Uterus (tissue), 4 donors: ENCODE measurements at places on chromosomes 2 and 18. TPM values are rescaled to one million over a fixed set of nuclear protein-coding genes. Genes with fewer than 3 reads are reported as not detected.

DNA sequence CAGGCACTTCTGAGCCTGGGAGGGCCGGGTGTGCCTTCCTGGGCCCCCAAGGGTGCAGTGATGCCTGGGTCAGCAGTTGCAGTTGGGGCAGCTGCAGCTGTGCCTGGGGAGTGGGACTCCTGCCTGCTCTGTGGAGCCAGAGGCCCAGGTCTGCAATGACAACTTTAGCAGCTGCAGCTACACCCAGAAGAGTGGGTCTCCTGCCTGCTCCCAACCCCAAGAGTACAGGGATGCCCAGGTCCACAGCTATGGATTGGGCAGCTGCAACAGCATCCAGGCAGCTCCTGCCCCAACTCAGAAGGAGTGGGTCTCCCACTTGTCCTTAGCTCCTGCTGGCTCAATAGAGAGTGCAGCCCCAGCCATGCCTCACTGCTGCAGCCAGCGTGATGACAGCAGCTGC, 73.0 kb upstream of the ST3GAL5 start:
- no peak overlapping the region for H3K4me3 ChIP-seq
- DNase-seq = no peak
- H3K27me3 ChIP-seq = no peaks in the 10 kb centered on the region

GRCh38 chr2:18301421-18302139, 258.9 kb downstream of the RDH14 start:
- H3K4me1 ChIP-seq = no peaks in the 10 kb centered on the region
- no peak for DNase-seq
- no peak overlapping the region for H3K27ac ChIP-seq
- H3K36me3 ChIP-seq = no peaks in the 10 kb centered on the region
- no peaks in the 10 kb centered on the region for H3K27me3 ChIP-seq
- no peak overlapping the region for H3K4me3 ChIP-seq

DNA sequence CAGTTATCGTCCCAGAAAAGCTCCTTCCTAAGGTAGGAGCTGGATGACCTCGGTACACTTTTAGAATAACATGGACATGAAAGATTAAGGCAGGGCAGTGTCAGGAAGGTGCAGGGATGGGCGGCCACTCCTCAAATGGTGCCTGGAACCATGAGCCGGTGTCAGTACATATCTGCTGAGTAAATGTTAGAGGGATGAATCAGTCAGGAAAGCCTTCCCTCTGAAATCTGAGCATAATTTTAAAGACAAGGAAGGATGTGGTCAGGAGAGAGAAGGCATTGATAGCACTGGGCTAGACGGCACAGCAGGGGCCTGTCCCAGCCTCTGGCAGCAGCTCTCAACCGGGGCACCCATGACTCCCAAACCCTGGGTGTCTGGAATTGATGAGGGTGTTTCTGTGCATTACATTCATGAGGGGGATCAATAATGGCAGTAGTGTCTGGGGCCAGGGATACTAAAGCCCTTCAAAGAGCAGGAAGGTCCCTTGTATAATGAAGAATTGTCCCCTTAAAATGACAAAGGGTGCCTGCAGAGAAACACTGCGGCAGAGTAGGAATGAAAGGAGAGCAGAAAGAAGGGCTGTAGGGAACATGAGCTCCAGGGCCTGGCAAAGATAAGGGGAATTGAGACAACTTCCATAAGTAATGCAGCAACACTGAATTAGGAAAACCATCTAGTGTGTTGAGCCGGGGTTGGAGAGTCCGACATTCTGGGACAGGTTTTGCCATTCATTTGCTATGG, 162.3 kb upstream of the REV1 start:
- no peaks in the 10 kb centered on the region for H3K4me1 ChIP-seq
- DNase-seq = no peak
- no peaks in the 10 kb centered on the region for H3K27me3 ChIP-seq
- no peak overlapping the region for H3K4me3 ChIP-seq
- H3K36me3 ChIP-seq = no peaks in the 10 kb centered on the region

DNA sequence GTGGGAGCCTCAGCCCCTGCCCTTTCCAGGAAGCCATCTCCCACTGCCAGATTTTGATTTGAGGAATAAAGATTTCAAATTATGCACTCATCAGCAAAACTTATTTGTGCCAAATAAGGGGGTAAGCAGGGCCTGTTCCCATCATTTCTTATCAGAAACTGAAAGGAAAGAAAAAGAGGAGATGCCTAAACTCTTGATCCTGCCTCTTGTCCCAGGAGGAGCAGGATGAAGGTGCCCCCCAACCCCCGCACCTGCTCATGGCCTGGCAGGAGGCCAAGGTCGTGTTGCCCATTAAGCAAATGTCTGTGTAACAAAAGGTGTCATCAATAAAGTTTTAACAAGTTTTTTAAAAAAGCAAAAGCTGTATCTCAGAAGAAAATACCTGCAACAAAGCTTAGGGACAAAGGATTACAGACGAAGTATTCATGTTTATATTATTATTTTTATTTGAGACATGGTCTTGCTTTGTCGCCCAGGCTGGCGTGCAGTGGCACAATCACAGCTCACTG, 80.0 kb downstream of the INPP5D start:
- H3K4me1 ChIP-seq = no peaks in the 10 kb centered on the region
- no peak overlapping the region for H3K27ac ChIP-seq
- H3K27me3 ChIP-seq = no peaks in the 10 kb centered on the region
- H3K36me3 ChIP-seq = no peaks in the 10 kb centered on the region

GRCh38 chr2:238821391-238821790, 26.5 kb upstream of the TWIST2 start:
- H3K36me3 ChIP-seq = no peaks in the 10 kb centered on the region
- peak overlapping the region; percentile 82 for H3K27ac ChIP-seq
- peak; percentile 81 for DNase-seq
- H3K27me3 ChIP-seq = peaks cover 4% of the 10 kb centered on the region
- H3K4me3 ChIP-seq = no peak overlapping the region

DNA sequence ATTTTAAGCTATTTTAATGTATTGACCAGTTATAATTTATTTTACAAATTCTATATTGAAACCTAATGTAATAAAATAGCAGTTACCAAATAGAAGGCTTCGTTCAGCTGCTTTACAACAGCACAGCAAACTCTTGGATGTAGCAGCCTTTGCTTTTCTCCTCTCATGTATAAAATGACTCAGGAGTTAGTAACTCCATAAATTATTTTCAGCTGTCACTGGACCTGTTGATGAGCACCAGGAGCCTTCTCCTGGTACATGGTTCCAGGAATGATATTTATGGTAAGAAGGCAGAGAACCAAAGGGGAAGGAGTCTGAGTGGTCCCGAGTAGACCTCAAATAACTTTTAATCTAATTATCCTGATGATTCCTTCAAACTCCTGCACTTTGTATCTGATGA, 256.4 kb upstream of the NETO1 start:
- no peak overlapping the region for H3K27ac ChIP-seq
- H3K27me3 ChIP-seq = no peaks in the 10 kb centered on the region
- no peak overlapping the region for H3K4me3 ChIP-seq
- no peaks in the 10 kb centered on the region for H3K36me3 ChIP-seq
- DNase-seq = no peak

DNA sequence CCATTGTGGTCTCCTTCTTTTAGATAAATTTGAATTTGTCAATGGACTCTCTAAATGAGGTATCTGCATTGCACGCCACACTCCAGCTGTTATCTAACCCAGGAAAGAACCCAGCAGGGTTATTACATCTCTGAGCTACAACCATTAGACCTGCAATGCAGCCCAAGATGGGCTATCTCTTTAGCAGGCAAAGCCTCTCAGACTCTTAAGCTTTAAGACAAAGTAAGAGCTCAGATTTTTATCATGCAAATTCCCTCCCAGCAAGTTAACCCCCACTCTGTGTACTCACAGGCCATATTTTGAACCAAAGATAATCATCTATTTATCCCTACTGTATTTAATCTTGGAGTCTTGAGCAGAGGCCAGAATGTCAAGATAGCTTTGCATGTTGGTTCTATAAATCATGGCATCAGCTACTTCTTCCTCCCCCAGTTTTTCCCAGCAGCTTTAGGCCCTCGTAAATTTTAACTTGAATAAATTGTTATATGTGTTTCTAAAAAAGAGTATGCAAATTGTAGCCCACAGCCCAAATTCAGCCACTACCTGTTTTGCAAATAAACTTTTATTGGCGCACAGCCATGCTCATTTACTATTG, 273.7 kb upstream of the PKDCC start:
- H3K4me1 ChIP-seq = no peaks in the 10 kb centered on the region
- DNase-seq = no peak
- H3K27ac ChIP-seq = no peak overlapping the region
- H3K27me3 ChIP-seq = no peaks in the 10 kb centered on the region

- DNase-seq = no peak
- no peaks in the 10 kb centered on the region for H3K4me1 ChIP-seq
- no peak overlapping the region for H3K4me3 ChIP-seq
- no peaks in the 10 kb centered on the region for H3K36me3 ChIP-seq
- H3K27ac ChIP-seq = no peak overlapping the region
Measured at GRCh38 chr2:77713412-77713811, 191.2 kb upstream of the LRRTM4 start.

GRCh38 chr18:24543795-24544498, 83.5 kb downstream of the HRH4 start:
- no peaks in the 10 kb centered on the region for H3K4me1 ChIP-seq
- H3K27ac ChIP-seq = no peak overlapping the region
- H3K36me3 ChIP-seq = no peaks in the 10 kb centered on the region
- no peak overlapping the region for H3K4me3 ChIP-seq
- no peak for DNase-seq

GRCh38 chr2:225398372-225398771, 1.1 kb upstream of the NYAP2 start:
- no peak for DNase-seq
- no peaks in the 10 kb centered on the region for H3K27me3 ChIP-seq
- no peaks in the 10 kb centered on the region for H3K4me1 ChIP-seq
- H3K27ac ChIP-seq = no peak overlapping the region
- H3K4me3 ChIP-seq = no peak overlapping the region

DNA sequence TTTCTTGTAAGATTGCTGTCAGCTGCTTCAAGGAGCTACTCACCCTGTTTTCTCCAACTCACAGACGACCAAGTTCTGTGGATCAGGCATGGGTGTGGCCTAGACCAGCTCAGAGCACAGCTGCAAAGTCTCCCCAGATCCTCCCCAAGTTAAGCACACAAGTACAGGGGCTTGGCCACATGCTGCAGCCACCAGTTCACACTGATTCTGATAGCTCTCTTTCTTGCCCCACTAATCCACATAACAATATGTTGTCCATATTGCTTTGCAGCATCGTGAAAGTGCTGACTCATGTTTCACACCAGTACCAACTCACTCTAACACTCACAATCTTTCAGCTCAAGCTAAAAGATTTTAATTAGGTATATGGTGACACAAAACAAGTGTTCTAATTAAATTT, 437.0 kb downstream of the PARD3B start:
- no peaks in the 10 kb centered on the region for H3K27me3 ChIP-seq
- no peak overlapping the region for H3K27ac ChIP-seq
- H3K36me3 ChIP-seq = no peaks in the 10 kb centered on the region
- no peaks in the 10 kb centered on the region for H3K4me1 ChIP-seq
- no peak overlapping the region for H3K4me3 ChIP-seq
- no peak for DNase-seq

DNA sequence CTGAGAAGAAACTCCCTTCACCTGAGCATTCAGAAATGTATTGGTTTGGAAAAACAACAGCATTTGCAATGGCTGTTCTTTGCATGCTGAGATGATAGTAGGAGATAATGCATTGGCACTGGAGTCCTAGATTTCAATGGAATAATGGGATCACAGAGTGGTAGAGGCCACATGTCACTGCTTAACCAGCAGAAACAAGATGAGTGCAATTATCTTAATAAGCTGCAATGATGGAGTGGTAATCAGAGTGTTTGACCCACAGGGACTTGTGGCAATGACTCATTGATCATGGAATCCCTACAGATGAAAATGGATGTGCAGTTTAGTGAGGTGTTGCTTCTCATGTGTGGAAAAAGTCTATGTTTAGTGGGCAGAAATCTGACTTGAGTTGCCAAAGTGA, 218.8 kb upstream of the ZEB2 start:
- no peak overlapping the region for H3K27ac ChIP-seq
- H3K4me3 ChIP-seq = no peak overlapping the region
- no peak for DNase-seq
- H3K27me3 ChIP-seq = no peaks in the 10 kb centered on the region

GRCh38 chr2:126383800-126384199, 272.2 kb upstream of the GYPC start:
- no peak for DNase-seq
- H3K4me3 ChIP-seq = no peak overlapping the region
- no peaks in the 10 kb centered on the region for H3K4me1 ChIP-seq
- no peaks in the 10 kb centered on the region for H3K36me3 ChIP-seq
- H3K27ac ChIP-seq = no peak overlapping the region

- no peaks in the 10 kb centered on the region for H3K4me1 ChIP-seq
- H3K27me3 ChIP-seq = no peaks in the 10 kb centered on the region
- H3K4me3 ChIP-seq = no peak overlapping the region
- H3K27ac ChIP-seq = no peak overlapping the region
- no peak for DNase-seq
Measured at GRCh38 chr2:165698444-165698884, 95.6 kb downstream of the GALNT3 start.

GRCh38 chr18:60831971-60832370, 459.4 kb upstream of the MC4R start:
- no peaks in the 10 kb centered on the region for H3K27me3 ChIP-seq
- H3K4me3 ChIP-seq = no peak overlapping the region
- no peaks in the 10 kb centered on the region for H3K4me1 ChIP-seq
- DNase-seq = no peak
- H3K27ac ChIP-seq = no peak overlapping the region

DNA sequence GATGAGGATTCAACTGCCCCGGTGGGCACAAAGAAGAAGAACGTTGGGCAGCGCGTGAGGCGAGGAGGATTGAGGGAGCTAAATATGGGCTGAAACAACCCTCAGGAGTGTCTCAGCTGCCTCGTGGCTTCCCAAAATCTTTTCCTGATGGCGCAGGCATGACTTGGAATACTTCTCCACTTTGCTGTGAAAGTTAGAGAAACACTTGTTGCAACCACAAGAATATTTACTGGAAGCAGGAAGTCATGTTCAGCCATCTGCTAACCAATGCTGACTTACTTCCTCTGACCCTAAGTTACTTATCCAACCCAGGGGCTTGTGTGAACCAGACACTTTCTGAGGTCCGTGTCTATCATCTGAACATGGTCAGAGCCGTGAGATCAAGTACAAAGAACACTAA, 148.8 kb downstream of the ARL4C start:
- H3K36me3 ChIP-seq = no peaks in the 10 kb centered on the region
- H3K27me3 ChIP-seq = no peaks in the 10 kb centered on the region
- DNase-seq = no peak
- no peak overlapping the region for H3K4me3 ChIP-seq
- no peaks in the 10 kb centered on the region for H3K4me1 ChIP-seq

DNA sequence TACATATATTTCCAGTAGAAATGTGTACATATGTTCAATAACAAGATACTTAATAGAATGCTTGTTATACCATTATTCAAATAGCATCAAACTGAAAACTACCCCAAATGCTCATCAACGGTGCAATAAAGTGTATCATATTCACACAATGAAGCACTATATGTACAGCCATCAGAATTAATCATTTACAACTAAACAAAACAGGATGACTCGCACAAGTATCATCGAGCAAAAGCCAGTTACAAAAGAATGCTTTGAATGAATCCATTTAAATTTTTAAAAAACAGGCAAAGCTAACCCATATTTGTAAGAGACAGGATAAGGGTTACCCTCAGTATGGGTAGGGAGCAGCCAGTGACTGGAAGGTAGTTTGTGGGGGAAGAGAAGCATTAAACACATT, 132.8 kb upstream of the PDE1A start:
- H3K36me3 ChIP-seq = no peaks in the 10 kb centered on the region
- no peak overlapping the region for H3K27ac ChIP-seq
- no peak for DNase-seq
- H3K4me3 ChIP-seq = no peak overlapping the region

Gene SPDYA
- total RNA-seq = 7.3 TPM

Gene DES
- total RNA-seq = 3,551 TPM

Gene RFTN2
- total RNA-seq = 26.7 TPM

Gene SPC25
- total RNA-seq = not detected

Gene DNAH7
- 3.0 TPM for total RNA-seq
